ENCODE measurements at places on chromosomes 3 and 15.

DNA sequence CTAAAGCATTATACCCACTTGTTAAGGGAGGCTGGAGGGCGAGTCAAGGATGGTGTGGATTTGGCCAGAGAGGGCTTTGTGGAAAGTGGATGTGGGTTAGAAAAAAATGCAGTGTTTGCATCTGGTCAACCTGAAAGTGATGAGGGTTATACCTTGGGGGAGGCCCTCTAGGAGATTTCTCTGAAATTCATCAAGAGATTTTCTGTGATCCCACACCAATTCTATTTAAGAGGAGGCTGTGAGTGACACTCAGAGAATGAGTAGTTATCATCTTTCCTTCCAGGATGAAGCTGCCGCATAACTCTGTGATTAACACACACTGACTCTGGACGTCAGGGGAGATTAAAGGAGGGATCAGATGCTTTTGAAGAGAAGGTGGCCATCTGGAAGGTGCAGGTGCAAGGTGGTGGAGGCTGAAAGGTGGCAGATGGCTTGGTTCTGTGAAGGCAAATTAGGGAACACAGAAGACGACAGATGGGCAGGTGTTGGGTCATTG is 54.8 kb downstream of the ANAPC13 start:
- DNase-seq: no peak

DNA sequence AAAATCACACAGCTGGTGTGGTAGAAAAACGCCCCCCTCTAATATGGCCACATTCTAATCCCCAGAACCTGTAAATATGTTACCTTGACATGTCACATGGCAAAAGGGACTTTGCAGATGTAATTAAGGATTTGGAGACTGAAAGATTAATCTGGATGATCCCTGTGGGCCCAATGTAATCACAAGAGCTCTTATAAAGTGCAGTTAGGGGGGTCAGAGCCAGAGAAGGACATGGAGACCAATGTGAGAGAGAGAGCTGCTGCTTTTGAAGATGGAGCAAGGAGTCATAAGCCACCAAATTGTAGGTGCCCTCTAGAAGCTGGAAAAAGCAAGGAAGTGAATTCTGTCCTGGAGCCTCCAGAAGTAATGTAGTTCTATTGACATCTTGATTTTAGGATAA is 152.6 kb downstream of the PEX5L start:
- DNase-seq: no peak

GRCh38 chr3:120286465-120286864 is 1.4 kb upstream of the GPR156 start:
- DNase-seq: no peak

DNA sequence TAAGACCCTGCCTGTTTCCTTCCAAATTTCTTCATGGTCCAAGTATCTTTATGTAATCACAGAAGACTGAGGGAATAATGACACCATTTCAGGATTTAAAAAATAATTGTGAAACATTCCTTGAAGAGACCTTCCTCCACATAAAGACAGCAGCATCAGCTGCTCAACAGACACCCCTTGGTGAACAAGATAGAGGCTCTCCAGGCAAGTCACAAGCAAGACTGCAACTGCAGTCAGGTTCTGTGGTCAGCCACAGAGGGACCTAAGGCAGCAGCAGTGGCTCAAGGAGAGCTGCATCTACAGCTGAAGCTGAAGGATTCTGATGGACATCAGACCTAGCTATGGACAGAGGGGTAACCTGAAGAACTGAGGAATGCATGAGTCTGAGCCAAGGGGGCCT is 97.2 kb upstream of the C3orf80 start:
- DNase-seq: no peak

GRCh38 chr3:152159328-152159727 is 109.4 kb upstream of the MBNL1 start:
- no peak for DNase-seq

DNA sequence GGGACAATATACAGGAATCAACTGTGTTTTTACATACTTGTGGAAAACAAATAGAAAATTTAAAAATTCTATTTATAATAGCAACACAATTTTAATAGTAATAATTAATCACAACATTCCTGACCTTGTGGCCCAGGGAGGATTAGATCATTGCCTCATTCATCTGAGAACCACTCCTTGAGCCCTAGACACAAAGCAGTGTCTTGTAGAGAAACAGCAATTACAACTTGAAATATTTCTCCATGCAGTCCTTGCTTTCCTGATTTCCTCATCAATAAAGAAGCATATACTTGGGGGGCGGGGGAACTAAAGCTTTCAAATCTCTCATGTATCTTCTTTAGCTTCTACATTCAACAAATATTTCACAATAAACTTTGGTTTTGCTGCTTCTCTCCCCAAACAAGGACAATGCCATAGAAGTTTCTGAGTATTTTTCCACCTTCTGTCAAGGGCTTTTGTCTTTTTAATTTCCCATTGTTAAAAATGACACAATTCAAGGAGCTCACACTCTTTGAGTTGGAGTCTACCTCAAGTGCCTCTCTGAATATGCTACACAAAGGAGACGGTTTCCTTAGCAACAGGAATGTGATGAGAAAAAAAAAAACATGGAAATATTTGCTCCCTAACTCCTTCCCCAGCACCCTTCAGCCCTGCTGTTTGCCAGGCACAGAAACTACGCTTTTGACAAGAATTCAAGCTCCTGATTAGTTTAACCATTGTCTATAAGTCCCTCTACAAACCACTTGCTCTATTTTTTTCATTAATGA is 118.8 kb downstream of the ARPP21 start:
- no peak for DNase-seq

- no peak for DNase-seq
Observed at GRCh38 chr15:38720893-38721567, 156.4 kb upstream of the RASGRP1 start.
